ENCODE measurements at places on chromosomes 12 and 14.

- DNase-seq = no peak
Observed at GRCh38 chr14:50717811-50718210, 49.7 kb upstream of the SAV1 start.

DNA sequence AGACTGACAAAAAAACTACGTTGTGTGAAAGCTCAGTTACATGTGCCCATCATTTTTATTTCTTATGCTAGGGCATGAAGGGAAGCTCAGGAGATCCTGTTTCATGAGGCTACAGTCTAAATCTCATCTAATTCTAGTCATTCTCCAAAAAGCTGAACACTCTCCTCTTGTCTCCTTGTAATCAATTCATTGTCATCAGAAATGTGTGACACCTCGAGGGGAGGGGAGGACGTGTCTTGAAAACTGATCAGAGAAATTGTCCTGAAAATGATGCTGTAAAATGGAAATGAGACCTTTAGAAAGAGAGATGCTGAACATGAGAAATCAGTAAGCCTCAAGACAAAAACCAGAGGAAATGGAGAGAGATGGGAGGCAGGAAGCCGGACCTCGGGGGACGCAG, 103.4 kb downstream of the DAD1 start:
- no peak for DNase-seq

DNA sequence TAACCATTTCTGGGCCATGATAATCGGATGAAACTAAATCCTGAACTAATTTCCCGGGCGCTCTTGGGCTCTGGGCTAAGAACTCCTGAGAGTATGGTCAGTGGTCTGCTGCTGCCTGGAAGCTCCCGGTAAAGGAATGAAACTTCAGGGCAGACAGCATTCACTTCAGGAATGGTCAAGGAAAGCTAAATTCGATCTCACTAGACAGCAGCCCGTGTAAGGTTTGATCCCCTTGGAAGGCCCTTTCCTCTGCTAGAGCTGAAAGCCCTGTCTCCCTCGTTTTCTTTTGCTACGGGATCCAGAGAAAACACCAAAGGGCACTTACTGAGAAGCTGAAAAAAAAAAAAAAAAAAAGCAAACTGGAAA, 680 bp downstream of the ASB8 start:
- no peak for DNase-seq

- DNase-seq = no peak
Observed at GRCh38 chr14:59018978-59019377, 169.5 kb upstream of the DAAM1 start.

DNA sequence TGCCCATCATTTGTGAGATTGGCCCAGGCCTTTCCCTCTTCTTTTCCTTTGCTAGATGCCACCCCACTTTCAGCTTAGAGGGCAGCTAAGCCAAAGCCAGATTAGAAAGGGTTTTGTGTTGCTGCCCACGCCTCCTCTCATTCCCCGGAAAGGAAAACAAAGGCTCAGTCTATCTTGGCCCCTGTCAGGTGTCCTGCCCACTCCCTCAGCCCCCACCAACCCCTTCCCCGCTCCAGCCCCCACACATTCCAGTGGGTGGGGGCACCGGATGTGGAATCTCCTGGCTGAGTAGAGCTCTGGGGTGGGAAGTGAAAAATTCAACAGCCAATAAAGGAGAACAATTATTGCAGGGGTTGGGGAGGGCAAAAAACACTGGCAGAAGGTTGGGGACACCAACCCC, 2.2 kb downstream of the BLOC1S1 start:
- DNase-seq = no peak

DNA sequence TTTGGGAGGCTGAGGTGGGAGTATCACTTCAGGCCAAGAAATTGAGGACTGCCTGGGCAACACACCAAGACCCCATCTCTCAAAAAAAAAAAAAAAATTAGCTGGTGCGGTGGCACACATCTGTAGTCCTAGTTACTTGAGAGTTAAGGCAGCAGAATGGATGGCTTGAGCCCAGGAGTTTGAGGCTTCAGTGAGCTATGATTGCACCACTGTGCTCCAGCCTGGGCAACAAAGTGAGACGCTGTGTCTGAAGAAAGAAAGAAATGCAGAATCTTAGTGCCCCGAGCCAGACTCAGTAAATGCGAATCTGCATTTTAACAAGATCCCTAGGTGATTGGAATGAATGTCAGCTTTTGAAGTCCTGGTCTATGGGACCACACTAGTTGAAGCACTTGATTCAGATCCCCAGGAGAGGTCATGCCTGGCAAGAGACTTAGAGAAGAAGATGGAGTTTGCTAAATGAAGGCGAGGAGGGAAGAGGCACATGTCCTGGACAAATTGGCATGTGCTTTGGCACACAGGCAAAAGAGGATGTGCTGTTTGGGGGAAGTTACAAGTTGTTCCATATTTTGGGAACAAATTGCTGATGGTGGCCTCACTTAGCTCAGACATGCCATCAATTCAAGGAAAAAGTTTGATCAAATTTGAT, 56.6 kb downstream of the DRAM1 start:
- no peak for DNase-seq

GRCh38 chr12:120321382-120322202, 6.0 kb downstream of the PLA2G1B start:
- DNase-seq = no peak

GRCh38 chr14:75454963-75455546, 27.2 kb downstream of the JDP2 start:
- no peak for DNase-seq
